ENCODE measurements at places on chromosomes 16 and 17. TPM values are rescaled to one million over a fixed set of nuclear protein-coding genes. Genes with fewer than 3 reads are reported as not detected.

Gene CBX2
- 0.64 TPM for total RNA-seq

Gene KRT25
- total RNA-seq, result not detected

Gene CHRNE
- total RNA-seq, result 0.64 TPM

Gene HNF1B
- total RNA-seq, result not detected

Gene TBC1D3
- total RNA-seq, result not detected

Gene RPAIN
- total RNA-seq, result 47.1 TPM

Gene CA4
- total RNA-seq, result not detected

Gene TEX19
- total RNA-seq, result not detected

Gene TMC7
- total RNA-seq, result 5.3 TPM

Gene ABI3
- total RNA-seq, result not detected

Gene METTL16
- 14.5 TPM for total RNA-seq

Gene GAS2L2
- 0.24 TPM for total RNA-seq

All from tracheal epithelial cell (primary cell).